ENCODE measurements at places on chromosomes 7 and 10.

DNA sequence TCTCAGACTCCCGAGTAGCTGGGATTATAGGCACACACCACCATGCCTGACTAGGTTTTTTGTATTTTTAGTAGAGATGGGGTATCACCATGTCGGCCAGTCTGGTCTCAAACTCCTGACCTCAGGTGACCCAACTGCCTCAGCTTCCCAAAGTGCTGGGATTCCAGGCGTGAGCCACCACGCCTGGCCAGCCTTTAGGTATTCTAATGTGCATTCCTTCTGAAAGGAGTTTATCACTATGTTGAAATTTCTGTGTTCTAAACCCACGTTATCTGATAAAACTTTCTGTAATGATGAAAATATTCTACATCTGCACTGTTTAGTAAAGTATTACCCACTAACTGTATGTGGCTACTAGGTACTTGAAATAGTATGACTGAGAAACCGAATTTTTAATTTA lies 110.6 kb upstream of the IMMP2L start:
- DNase-seq: no peak

- DNase-seq: no peak
These were observed 980 bp upstream of the SH2B2 start for GRCh38 chr7:102285540-102286236.

GRCh38 chr7:22124941-22125340 lies 179.2 kb upstream of the CDCA7L start:
- no peak for DNase-seq

DNA sequence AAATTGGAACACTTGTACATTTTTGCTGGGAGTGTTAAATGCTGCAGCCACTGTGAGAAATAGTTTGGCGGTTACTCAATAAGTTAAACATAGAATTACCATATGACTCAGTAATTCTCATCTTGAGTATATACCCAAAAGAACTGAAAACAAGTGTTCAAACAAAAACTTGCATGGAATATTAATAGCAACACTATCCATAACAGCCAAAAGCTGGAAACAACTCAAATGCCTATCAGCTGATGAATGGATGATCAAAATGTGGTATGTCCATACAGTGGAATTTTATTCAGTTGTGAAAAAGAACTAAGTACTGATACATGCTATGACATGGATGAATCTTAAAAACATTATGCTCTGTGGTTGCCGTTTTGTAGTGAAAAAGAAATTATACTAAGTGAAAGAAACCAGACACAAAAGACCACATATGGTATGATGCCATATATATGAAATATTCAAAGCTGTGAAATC lies 63.0 kb upstream of the SP4 start:
- no peak for DNase-seq

DNA sequence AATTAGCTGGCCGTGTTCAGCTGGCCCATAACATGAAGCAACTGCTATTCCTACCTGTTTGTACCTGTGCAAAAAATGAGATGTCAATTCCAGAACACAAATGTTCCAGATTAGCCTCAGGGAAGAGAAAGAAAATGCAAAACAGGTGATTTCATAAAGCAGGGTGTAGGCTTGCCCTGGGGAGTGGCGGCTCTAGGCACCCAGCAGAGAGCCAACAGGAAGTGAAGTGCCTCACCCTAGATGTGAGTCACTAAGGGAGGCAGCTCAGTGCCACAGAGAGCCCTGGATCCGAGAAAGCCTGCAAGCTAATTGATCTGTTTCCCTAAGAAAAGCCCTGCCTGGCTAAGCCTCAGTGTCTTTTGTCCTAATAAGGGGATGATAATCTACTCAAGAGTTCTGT lies 240.0 kb downstream of the ARHGAP21 start:
- peak; percentile 7 for DNase-seq

DNA sequence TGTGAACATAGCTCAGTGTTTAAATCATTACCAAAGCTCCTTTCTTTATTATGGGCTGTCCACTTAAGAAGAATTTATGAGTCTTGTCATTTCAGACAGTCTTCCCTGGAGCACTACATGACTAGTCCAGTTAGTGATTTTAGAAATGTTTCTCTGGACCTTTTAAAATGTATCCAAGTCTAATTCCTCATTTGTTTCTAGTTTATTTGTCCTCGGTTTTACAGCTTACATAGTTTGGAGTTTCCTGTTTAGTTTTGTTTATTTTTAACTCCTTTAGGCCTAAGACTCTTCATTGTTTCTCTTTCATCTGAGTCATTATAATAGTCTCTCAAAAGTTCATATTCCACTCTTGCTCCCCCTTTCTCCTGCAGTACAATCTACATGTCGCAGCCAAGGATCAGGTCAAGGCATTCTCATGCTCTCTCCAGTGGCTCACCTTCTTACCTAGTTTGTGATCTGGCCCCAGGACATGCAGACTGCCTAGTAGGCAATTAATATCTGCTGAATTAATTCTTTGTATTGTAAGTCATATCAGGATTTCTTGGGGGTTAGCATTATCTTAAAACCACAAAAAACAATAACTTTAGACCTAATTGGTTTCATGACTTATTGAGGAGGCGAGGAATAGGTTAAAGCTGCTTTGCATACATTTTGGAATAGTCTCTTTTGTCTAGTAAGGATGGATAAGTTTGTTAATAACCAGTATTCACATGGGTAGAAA lies 93.8 kb downstream of the MAPK8 start:
- no peak for DNase-seq

- no peak for DNase-seq
These were observed 57.5 kb downstream of the HDAC9 start for GRCh38 chr7:18552943-18553604.

DNA sequence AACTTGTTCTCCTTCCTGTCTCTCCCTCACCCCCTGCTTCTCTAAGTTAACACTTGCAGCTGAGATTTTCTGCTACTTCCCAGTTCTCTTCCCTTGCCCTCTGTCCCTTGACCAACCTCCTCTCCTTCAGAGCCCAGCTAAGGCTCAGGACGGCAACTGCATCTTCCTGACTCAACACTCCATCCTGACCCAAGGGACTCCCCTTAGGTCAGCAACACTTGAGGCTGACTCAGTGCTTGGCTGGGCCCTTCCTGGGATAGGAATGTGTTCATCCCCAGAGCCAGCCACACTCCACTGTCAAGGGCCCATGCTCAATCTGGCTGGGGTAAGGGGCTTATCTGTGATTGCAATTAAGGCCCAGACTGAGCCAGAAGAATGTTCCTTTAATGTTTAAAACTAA lies 3.4 kb downstream of the CALHM2 start:
- no peak for DNase-seq

DNA sequence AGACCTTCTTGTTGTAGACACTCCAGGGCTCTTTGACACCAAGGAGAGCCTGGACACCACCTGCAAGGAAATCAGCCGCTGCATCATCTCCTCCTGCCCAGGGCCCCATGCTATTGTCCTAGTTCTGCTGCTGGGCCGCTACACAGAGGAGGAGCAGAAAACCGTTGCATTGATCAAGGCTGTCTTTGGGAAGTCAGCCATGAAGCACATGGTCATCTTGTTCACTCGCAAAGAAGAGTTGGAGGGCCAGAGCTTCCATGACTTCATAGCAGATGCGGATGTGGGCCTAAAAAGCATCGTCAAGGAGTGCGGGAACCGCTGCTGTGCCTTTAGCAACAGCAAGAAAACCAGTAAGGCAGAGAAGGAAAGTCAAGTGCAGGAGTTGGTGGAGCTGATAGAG lies 5.5 kb downstream of the GIMAP7 start:
- DNase-seq: no peak
